GM04503 (cell line): ENCODE measurements at places on chromosomes 2 and 18.

DNA sequence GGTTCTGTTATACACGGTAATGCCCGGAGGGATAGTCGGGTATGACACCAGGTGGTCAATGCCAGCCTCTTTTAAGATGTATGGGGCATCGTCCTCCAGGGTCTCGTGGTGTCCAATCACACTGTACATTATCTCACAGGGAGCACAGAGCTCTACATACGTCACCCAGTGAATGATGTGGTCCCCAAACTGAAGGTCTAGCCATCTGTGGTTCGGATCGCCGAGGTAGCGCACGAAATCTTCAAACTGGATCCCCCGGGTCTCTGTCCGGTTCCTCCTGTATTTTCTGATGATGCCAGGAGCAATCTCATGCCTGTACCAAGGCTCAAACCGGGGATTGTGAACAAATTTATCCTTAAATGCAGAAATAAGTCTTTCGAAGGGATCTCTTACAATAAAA lies 24.1 kb downstream of the CHST10 start:
- no peak for DNase-seq

GRCh38 chr2:142868229-142868762 lies 9.2 kb upstream of the KYNU start:
- DNase-seq = no peak

DNA sequence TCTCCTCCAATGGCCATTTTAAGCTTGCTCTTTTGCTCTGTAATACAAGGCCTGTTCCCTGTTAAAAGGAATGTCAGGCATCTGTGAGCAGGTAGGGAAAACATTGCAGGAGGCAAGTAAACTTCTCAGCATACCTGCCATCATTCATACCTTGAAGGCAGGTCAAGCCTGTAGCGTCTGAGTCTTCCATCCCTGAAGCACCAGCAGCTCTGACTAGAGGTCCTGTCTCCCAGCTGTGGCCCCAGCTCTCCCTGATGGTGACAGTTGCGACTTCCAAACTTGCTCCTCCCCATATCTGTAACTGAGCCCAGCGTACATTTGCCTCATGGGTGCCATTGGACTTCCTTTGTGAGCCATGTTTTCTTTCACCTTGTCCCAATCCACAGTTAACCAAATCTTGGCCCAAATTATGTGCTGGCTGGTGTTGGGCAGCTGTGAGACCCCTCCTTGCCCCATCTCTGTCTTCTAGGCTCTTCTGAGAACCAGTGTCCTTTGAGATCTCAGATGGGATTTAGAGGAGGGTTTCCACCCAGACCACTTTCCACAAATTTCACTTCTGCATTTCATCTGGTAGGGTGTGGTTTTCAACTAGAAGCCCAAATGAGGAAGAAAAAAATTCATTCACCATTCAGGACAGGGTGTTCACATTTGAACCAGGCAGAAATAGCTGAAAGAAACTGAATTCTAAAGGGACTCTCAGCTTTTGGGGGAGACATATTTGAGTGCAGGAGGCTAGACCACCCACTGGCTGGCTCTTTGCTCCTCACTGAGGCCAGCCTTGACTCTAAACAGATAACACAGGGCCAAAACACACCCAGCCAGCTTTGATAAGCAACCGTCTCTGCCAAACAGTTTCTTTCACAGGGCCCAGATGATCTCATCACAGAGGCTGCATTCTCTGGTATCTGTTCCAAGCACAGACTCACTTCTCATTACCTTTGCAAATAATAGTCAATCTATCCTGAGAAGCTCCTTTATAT lies 66.4 kb upstream of the MSH2 start:
- DNase-seq = no peak

DNA sequence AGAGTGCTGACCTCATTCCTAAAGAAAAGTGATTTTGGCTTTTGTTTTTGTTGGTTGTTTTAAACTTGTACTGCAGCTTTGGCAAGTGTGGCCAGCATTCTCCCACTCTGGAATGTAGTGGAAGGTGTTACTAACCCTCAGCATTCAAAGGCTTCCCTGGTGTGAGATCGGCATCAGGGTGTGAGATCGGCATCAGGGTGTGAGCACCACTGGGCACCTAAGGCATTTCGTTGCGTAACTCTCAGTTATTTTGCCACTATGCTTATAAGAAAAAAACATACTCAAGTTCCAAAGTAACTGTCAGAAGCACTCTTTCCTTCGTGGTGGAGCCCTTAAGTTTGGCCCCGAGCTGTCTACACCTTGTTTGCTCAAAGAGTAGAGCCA lies 1.7 kb downstream of the CYBRD1 start:
- DNase-seq = no peak

DNA sequence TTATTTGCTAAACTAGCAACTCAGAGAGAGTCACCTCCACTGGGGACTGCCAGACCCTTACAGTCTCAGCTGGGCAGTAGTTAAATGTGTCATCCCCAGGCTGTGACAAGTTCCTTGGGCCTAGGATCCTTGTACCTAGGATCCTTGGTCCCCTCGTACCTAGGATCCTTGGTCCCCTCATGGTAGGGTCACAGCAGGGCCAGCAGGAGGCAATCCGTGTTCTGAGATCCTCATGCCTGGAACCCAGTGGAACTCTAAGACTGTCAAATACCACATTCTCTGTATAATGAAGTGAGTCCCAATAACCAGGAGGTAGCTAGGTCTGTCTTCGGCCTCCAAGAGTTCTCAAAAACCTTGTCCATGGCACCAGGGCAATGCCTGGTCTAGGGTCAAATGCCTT lies 60.8 kb downstream of the LYPD6B start:
- DNase-seq = no peak

DNA sequence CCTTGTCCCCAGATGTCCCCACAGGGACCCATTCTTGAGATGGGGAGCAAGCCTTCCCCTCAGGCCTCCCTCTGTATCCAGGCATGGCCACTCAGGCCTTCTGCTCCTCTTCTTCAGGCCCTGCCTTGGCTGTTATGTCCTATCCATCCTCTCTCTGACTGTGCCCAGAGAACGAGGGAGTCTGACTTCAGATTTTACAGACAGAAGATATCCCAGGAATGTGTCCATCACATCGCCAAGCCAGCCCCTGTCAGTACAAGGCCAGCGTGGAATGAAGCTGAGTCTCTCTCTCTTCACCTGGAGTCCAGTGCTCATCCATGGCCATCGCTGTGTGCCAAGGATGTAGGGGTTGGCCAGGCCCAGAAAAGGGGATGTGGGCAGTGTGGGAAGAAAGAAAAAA lies 57.6 kb downstream of the SDC1 start:
- no peak for DNase-seq

DNA sequence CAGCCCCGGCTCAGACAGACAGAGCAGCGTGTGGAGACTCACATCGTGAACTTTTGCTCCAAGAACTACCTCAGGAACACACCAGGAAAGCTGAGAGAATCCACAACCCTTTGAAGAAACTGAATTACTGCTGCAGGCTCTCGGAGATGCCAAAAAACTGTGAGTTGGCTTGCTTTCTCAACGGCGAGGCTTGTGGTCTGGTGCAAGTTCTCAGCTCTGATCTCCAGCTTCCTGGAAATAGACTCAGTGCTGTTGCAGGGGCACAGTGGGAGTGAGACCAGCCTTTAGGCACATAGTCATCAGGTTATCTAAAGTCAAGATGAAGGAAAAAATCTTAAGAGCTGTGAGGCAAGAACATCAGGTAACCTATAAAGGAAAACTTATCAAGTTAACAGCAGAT lies 273.7 kb upstream of the LRATD1 start:
- DNase-seq = no peak

GRCh38 chr2:106261871-106262321 lies 67.8 kb upstream of the UXS1 start:
- DNase-seq = no peak

GRCh38 chr2:19461504-19462255 lies 103.3 kb upstream of the OSR1 start:
- DNase-seq = no peak

DNA sequence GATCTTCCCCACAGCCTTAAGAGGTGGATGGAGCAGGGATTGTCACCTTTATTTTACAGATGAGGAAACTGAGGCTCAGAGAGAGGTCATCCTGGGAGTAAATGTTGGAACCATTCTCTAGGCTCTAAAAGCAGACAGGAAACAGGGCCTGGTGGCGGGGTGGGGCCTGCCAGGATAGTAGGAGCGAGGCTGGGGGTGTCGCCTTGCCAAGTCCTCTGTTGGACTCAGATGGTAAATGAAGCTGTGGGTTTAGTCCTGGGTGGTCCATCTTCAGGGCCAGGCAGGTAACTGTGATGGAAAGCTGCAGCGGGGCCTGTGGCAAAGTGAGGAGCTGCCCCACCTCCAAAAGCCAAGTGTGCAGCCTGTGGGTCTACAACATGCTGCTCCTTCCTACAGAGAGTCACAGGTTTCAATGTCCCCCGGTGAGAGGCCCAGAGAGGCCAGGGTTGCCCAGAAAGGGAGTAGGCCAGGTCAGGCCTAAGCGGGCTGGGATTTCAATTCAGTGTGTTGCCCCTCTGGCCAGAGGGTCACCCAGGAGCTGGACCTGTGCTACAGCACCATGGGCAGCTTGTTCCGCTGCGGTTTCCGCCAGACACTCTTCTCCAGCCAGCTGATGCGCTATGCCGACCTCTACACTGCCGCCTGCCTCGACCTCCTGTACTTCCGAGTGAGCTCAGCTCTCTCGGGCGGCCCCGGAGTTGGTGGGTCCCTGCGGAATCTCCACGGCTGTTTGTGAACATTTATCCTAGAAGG lies 6.6 kb downstream of the NT5DC4 start:
- no peak for DNase-seq

GRCh38 chr18:77108821-77109647 lies 23.5 kb downstream of the MBP start:
- no peak for DNase-seq

DNA sequence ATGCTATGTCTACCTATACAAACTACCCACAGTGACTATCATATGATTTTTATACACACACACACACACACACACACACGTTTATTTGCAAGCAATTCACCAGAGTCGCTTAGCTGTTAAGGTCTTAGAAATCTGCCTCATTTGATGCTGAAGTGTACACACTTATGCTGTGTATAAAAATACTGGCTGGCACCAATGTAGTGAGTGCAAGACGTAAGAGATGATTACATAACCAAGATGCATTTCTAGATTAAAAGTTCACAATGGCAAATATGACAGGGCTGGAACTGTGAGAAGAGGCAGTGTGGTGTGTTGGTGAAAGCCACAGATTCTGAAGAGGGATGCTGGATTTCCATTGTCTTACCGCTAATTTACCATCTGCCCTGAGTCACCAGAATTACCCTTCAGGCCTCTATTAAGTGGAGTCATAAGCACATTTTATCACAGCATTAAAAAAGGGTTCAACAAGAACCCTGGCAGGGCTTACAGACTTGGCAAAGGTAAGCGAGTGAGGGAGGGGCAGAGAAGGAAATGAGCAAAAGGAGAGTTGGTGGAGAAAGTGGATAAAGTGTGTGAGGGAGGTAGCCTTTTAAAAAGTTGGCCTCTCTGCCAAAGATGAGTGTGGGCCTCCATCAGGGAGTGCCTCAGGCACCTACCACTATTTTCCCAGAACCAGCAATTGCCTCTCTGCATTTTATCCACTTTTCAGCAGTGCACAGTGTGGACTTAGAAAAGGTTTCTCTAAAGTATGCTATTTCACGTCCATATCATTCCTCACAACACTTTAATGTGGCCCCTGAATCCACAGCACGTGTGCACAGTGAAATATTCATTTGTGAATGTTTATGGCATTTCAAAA lies 21.5 kb downstream of the MEIS1 start:
- DNase-seq = no peak

- no peak for DNase-seq
Measured at GRCh38 chr2:101341421-101341820, 32.9 kb upstream of the RNF149 start.

DNA sequence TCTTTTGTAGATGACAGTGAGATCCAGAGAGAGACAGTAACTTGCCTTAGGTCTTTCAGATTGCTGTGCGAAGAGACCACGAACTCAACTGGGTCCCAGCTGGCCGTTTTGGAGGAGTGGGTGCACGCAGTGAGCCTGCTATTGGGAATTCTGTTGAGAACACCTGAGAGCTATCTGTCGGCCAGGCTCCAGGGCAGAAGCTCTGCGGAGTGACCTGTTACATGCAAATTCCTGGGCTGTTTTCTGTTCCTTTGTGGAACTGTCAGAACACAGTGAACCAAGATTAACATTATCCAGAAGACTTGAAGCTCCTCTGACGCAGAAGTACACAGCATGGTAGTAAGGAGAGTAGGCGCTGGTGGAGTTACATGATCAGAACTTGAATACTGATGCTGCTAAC lies 99.5 kb upstream of the LMAN1 start:
- no peak for DNase-seq

DNA sequence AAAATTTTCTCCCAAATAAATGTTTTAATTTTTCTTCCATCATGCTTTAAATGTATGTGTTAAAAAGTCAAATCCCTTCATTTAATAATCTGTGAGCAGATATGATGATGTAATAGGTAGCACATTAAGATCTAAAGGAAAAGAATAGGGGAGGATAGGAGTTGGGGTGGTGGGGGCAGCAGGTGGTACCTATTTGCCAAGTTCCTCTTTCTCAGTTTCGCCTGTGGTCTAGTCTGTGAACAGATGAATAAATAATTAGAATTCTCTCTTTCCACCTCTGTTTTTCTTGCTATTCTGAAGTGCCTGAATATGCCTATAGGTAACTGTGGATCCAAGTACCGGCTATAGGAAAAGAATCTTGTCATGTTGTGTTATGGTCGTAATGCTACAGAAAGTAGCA lies 152.5 kb downstream of the NRXN1 start:
- no peak for DNase-seq

DNA sequence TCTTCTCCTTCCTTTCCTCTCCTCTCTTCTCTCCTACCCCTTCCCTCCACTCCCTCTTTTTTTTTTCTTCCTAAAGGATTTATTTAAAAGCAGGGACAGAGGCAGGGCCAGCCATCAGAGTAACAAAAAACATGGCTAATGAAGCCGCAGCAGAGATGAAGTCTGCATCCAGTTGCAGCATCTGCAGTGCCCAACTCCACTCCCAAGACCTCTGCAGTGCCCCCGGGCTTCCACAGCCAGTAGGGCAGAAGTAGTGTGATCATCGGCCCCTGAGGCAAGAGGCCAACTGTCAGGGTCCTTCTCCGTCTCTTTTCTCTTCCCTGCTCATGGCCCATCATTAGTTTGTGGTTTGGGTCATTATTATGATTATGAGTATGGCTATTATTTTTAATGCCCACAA lies 4.2 kb upstream of the EGR4 start:
- DNase-seq = no peak

- DNase-seq = no peak
Measured at GRCh38 chr2:159546716-159547430, 69.5 kb downstream of the BAZ2B start.

DNA sequence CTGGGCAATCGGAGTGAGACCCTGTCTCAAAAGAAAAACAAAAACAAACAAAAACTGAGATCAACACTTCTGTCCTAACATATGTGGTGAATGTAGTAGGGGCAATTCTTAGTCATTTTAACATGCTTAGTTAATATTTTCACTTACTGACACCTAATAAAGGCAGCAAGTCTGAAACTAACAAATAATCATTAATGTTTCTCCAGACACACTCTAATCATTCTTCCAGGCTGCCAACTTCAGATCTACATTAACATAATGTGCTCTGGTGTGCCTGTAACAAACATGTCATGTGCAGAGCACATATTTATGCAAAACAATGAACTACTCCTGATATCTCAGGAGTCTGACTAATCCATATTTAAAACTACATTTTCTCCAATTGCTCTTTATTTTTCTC lies 6.0 kb downstream of the KRCC1 start:
- DNase-seq = no peak
